ENCODE measurements at places on chromosomes 4 and X. TPM values are rescaled to one million over a fixed set of nuclear protein-coding genes. Genes with fewer than 3 reads are reported as not detected.

The GPRASP2 gene
- polyA plus RNA-seq = 41.0 TPM

The SH3D19 gene
- 32.9 TPM for polyA plus RNA-seq

The MAGEA2 gene
- polyA plus RNA-seq = not detected

The MORC4 gene
- 18.6 TPM for polyA plus RNA-seq

The TSPAN6 gene
- polyA plus RNA-seq = 174 TPM

The BEX1 gene
- 60.5 TPM for polyA plus RNA-seq

The ARMCX4 gene
- polyA plus RNA-seq = 19.0 TPM

The PLAC8 gene
- 2.0 TPM for polyA plus RNA-seq

The BEND2 gene
- 0.04 TPM for polyA plus RNA-seq

The TMPRSS11A gene
- polyA plus RNA-seq = not detected

The DIPK2B gene
- polyA plus RNA-seq = 10.4 TPM

The POU4F2 gene
- not detected for polyA plus RNA-seq

The TFE3 gene
- polyA plus RNA-seq = 28.7 TPM

The TLR1 gene
- polyA plus RNA-seq = 5.1 TPM

The NOX1 gene
- 0.42 TPM for polyA plus RNA-seq

The CYSLTR1 gene
- polyA plus RNA-seq = 2.7 TPM

The SPANXN4 gene
- not detected for polyA plus RNA-seq

The DGKK gene
- polyA plus RNA-seq = 11.6 TPM

The SLC34A2 gene
- polyA plus RNA-seq = 33.3 TPM

The OPRPN gene
- polyA plus RNA-seq = not detected

The ADRA2C gene
- polyA plus RNA-seq = 10.5 TPM

The TAF9B gene
- polyA plus RNA-seq = 61.6 TPM

The SLC6A14 gene
- 0.07 TPM for polyA plus RNA-seq

The BTK gene
- polyA plus RNA-seq = 2.6 TPM

The HEPH gene
- polyA plus RNA-seq = 64.5 TPM

The DSPP gene
- polyA plus RNA-seq = not detected

The REPS2 gene
- polyA plus RNA-seq = 19.6 TPM

The GLRA2 gene
- polyA plus RNA-seq = 0.19 TPM

The PDE6B gene
- polyA plus RNA-seq = 50.6 TPM

The F8A2 gene
- polyA plus RNA-seq = not detected

The SPON2 gene
- 18.3 TPM for polyA plus RNA-seq

The SHOX gene
- polyA plus RNA-seq = not detected

All from right renal pelvis (tissue), 4 donors.